Activated effector memory CD4-positive, alpha-beta T cell treated with Interleukin-2 at 50 U/mL for 16 hours (primary cell): ENCODE measurements at places on chromosomes 13 and 19.

DNA sequence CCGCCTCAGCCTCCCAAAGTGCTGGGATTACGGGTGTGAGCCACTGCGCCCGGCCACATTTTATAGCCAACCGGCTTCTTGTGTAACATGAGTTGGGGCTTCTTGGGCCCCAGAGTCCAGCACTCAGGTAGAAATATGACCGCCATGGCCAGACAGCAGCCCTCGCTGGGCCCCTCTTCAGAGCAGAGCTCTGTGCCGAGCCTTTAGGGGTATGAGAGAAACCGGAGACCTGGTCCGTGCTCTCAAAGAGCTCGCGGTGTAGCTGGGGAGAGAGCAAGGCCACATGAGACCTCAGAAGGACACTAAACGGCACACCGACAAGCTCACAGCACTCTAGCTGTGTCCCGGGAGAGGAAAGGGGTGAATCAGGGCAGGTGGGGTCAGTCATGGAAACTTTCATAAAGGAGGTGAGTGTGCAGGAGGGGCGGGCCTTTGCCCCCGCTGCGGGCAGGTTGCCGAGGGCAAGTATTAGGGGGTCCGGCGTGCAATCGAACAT lies 15.8 kb downstream of the ACTN4 start:
- no peak for DNase-seq

DNA sequence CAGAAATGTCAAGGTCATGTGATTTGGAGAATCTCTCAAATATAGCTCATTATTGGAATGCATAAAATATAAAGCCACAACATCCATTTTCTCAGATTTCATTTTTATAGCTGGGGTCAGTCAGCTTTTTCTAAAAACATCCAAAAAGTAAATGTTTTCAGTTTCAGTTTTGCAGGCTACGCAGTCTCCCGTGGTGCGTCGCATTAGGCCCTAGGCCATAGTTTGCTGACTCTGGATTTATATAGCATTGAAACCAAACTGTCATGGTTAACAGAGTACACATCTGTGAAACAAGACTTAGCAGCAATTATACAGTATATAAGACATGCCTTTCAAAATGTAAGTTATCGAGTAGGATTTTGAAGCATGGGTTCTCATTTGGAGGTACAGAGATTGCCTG lies 140.0 kb downstream of the IRS2 start:
- DNase-seq, result no peak

- no peak for DNase-seq
These were observed 60.9 kb upstream of the RANBP3 start for GRCh38 chr19:6038634-6039405.

DNA sequence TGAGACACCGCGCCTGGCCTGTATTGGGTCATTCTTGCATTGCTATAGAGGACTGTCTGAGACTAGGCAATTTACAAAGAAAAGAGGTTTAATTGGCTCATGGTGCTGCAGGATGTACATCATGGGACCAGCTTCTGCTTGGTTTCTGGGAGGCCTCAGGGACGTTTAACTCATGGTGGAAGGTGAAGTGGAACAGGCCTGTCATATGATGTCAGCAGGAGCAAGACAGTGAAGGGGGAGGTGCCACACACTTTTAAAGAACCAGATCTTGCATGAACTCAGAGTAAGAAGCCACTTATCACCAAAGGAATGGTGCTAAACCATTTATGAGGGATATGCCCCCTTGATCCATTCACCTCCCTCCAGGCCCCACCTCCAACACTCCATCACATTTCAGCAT lies 18.7 kb downstream of the CARD8 start:
- DNase-seq, result no peak
